ENCODE measurements at places on chromosomes 2 and 18.

DNA sequence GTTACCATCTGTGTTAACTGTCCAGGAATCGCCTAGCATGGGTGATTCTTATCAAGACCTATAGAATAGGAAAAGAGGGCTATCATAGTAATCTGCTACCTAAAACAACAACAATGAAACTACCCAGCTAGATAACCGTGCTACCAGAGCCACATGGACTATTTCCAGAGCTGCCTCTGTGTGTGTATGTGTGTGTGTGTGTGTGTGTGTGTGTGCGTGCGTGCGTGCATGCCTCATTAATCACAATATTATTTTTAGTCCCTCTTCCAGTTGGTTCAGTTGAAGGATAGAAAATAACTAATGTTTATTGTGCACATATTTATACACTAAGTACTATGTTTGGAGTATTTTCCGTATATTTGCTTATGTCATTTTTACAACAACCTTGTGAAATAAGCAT is 201.1 kb downstream of the SP3 start:
- DNase-seq, result no peak

GRCh38 chr18:44568342-44568741 is 112.3 kb upstream of the SETBP1 start:
- DNase-seq, result no peak

GRCh38 chr2:96546321-96546720 is 9.8 kb downstream of the ARID5A start:
- DNase-seq, result no peak

DNA sequence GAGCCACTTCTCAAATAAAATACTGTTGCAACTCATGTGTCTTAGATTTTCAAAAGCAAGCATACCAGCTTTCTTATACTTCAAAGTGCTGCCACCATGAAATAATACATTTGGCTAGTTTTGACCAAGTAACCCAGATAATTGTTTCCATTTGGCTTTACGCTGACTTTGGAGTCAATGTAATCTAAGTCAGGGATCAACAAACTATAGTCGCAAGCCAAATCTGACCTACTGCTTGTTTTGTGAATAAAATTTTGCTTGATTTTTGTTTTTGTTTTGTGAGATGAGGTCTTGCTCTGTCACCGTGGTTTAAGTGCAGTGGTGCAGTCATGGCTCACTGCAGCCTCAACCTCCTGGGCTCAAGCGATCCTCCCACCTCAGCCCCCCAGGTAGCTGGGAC is 65.0 kb downstream of the OXER1 start:
- no peak for DNase-seq

DNA sequence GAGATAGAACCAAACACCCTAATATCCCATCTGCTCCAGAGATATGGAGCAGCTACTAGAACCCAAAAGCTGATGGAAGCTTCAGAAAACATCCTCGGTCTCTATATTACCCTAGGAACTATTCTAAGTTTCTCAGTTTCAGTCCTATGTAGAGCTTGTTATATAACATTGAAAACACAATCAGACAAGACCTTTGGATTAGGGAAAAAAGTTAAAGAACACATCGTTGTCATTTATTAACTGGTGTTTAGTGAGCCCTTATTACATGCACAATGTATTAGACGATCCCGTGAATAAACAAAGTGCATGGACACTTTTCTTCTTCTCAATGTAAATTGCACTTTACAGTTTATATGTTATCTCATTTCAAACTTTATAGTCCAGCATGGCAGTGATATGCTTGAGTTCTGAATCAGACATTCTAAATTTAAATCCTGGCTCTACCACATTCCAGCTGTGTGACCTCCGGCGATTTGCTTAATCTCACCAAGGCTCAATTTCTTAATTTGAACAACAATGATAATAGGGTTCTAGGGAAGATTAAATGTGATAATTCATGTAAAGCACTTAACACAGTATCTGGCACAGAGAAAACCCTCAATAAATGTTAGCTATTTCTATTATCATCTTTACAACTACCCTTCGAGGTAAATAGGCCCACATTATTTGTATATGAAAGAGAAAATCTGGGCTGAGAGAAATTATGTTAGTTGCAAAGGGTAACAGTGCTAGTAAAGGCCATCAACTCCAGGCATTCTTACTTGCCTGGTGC is 83.6 kb upstream of the PIK3C3 start:
- DNase-seq, result no peak

GRCh38 chr2:83168377-83168776 is 1290.7 kb downstream of the SUCLG1 start:
- no peak for DNase-seq

GRCh38 chr2:11692966-11693521 is 23.0 kb upstream of the NTSR2 start:
- DNase-seq, result peak; percentile 62

DNA sequence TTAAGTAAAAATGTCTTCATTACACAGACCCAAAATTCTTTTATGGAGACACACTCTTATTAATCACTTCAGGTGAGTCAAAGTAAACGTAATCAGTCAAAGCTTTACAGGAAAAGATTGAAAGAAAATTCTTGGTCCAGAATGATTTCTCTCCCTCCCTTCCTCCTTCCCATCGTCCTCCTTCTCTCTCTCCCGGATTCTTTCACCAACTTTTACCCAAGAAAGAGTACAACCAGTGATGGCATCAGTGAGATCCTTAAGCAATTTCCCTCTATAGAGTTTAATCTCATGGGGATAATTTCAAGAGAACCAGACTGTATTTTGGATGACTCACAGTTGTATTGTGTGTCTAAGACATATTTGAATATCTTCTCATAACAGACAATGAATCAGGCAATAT is 258.1 kb downstream of the ALK start:
- DNase-seq, result no peak

DNA sequence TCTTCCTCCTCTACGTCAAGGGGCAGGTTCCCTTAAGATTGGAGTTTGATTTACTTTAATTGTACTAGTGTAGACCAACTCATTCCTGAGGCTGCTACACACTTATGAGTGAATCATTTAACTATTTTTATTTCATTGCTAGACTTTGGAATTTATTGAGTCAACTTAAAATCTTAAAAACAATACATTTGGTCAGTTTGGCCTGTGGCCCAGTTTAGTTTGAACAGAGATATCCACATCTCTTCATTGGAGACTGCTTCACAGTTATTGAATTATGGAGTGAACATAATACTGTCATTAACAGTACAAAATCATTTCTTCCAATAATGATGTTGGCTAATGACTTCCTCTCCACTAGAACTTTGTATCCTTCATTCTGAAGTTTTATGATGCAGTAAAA is 34.5 kb upstream of the STPG4 start:
- no peak for DNase-seq

DNA sequence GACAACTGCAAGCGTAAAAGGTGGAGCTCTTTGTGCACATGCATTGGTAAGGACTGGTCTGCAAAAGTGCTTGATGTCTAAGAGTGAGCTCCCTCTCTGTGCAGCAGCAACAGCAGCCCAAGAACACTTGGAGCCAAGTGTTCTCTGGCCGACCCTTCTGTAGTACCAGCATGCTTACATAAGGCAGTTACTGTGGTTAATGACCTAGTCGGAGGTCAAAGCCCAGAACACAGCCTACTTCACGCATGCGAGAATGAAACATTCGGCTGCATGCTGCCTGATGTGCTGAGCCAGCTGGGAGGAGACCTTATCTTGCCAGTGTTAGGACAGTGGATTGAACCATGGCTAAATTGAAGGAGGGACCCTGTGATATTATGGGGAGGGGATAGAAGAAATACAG is 21.3 kb downstream of the NCAPH start:
- DNase-seq, result no peak

- DNase-seq, result peak; percentile 71
Measured at GRCh38 chr2:158776231-158776630, 18.9 kb upstream of the DAPL1 start.

DNA sequence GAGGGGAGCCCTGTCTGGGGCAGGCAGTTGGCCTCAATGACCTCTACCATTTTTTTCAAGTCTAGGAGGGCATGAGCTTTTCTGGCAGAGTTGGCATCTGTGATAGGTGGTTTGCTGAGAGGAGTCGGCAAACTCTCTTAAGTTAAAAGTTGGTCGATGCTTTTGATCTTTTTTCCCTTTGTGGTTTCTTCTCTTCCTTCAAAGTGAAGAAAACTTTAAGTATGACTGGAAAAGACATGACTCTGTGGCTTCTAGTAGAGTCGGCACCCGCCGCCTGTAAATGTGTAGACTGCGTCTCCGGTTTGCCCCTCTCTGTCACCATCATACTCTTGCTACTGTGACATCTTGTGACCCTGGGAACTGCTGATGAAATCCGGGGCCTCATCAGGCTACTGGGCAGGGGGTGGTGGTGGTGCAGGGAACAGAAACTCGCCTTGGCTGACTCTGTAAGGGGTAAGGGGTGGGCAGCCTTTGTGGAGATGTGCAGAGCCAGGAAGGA is 21.1 kb downstream of the INPP5D start:
- no peak for DNase-seq

GRCh38 chr2:111238296-111238695 is 117.6 kb downstream of the BCL2L11 start:
- DNase-seq, result no peak

- DNase-seq, result no peak
Measured at GRCh38 chr2:236124182-236124893, 43.8 kb downstream of the GBX2 start.

DNA sequence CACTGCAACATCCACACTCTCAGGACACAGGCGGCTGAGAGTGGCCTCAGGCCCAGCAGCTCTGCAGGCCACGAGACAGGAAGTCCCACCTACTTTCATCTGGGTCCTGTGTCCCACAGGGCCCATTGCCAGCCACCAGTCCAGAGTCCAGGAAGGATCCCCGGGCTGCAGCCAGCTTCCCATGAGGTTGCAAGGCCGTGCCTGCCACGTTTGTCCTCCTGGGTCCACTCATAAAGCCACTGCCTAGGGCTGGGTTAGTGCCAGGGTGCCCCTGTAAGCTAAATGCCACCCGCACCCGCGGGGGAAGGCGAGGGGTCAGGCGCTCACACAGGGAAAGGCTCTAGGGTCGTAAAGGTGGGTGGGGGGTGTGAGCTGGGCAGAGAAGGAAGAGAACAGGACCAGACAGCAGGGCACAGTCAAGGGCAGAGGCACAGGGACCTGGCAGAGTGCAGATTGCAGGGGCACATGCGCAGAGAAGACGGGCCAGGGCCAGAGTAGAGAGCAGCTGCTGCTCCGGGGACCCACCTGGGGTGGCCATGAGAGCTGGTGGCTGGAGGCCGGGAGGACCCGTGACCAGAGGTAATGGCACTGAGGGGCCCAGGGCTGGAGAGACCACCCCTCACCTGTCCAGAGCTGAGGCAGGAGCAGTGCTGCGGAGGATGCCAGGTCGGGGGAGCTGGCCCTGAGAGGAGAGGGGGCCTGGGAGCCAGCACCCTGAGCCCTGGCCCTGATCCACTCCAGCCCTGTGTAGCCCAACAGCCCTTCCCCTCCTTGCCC is 8.0 kb downstream of the AGXT start:
- DNase-seq, result no peak

GRCh38 chr2:216758256-216759155 is 63.2 kb upstream of the IGFBP5 start:
- no peak for DNase-seq

- peak; percentile 89 for DNase-seq
Measured at GRCh38 chr18:21179590-21180220, 62.3 kb upstream of the GREB1L start.

DNA sequence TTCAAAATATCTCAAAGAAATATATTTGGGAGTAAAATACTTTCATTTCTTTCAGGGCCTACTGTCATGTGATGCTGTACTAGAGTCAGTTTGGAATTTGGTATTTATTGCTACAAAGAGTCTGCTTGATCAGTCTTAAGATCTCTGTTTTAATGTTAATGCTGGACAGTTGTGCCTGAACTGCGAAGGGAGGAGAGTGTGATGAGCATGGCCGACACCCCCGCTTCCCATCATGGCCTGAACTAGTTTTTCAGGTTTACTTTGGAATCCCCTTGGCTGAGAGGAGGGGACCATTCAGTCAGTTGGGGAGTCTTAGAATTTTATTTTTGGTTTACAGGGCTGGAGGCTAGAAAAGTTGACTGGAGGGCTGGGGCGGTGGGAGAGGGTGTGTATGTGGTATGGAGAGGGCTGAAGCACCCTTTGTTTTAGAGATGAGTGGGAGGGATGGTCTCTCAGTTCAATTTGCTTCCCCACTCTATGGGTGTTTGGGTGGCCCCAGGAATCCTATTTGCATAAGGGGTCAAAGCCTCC is 20.9 kb upstream of the TEX44 start:
- DNase-seq, result no peak

GRCh38 chr2:119719261-119719627 is 40.2 kb downstream of the TMEM177 start:
- no peak for DNase-seq

- DNase-seq, result no peak
Measured at GRCh38 chr18:48979944-48980890, 29.5 kb upstream of the SMAD7 start.

- no peak for DNase-seq
Measured at GRCh38 chr2:9101763-9102425, 98.4 kb upstream of the MBOAT2 start.

GRCh38 chr2:134791616-134792015 is 46.8 kb upstream of the ACMSD start:
- DNase-seq, result no peak

DNA sequence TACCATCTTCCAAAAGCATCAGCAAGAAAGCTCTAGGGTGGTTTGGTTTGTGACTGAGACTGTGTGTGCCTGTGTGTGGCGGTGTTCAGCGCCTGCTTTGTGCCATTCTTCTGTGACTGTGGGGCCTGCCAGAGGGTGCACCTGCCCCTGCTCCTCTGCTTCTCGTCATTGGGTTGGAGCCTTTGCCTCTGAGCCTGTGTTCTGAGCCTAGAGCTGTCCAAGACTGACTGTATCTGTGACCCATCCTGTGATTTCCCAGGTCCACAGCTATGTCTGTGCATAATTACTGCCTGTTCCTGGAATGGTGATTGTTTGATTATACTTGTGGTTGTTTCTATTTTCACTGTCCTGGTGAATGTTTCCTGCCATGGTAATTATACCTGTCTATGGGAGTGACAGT is 57.1 kb upstream of the KLHL29 start:
- peak; percentile 39 for DNase-seq

DNA sequence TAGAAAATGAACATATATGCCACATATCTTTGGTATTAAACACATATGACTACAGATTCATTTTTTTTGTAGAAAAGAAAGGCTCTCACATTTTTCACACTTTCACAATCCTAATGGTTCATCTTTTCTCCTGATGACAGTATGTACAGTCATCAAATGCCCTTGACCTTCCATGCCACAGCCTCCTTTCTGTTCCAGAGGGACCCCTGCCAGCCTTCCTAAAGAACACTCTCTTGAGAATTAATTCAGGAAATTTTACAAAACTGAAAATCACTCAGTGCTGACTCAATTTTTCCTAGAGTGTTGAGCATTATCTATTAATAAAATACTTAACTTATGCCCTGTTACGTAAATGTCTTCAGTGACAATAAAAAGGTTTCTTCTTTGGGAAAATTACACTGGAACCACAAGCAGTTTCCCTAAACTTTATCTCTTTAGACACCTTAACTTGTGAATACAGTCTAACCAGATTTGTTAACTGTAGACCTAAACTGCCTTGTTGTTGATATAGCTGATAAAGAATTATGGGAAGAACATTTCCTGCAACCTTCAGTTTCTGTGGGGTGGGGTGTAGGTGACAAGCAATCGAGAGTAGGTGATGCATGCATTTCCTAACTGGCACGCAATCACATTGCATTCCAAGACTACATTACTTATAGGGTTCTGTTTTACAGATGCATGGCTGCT is 15.3 kb upstream of the ACOXL start:
- no peak for DNase-seq

GRCh38 chr2:1759611-1759930 is 15.3 kb upstream of the PXDN start:
- DNase-seq, result no peak

GRCh38 chr18:51802569-51803428 is 537.2 kb upstream of the DCC start:
- DNase-seq, result peak; percentile 54

GRCh38 chr2:168992026-168992425 is 39.1 kb downstream of the ABCB11 start:
- DNase-seq, result no peak
